Vagina (tissue), 2 donors: ENCODE measurements at places on chromosomes 7 and 10.

GRCh38 chr7:20786779-20787659 is at the start of gene SP8:
Gene SP8 (minus strand): TSS chr7:20786886. CDS start chr7:20786798, 88 bp downstream.
- no peak for DNase-seq

GRCh38 chr7:99469381-99470065 is 3.2 kb upstream of the ZNF789 start:
- DNase-seq, result no peak

DNA sequence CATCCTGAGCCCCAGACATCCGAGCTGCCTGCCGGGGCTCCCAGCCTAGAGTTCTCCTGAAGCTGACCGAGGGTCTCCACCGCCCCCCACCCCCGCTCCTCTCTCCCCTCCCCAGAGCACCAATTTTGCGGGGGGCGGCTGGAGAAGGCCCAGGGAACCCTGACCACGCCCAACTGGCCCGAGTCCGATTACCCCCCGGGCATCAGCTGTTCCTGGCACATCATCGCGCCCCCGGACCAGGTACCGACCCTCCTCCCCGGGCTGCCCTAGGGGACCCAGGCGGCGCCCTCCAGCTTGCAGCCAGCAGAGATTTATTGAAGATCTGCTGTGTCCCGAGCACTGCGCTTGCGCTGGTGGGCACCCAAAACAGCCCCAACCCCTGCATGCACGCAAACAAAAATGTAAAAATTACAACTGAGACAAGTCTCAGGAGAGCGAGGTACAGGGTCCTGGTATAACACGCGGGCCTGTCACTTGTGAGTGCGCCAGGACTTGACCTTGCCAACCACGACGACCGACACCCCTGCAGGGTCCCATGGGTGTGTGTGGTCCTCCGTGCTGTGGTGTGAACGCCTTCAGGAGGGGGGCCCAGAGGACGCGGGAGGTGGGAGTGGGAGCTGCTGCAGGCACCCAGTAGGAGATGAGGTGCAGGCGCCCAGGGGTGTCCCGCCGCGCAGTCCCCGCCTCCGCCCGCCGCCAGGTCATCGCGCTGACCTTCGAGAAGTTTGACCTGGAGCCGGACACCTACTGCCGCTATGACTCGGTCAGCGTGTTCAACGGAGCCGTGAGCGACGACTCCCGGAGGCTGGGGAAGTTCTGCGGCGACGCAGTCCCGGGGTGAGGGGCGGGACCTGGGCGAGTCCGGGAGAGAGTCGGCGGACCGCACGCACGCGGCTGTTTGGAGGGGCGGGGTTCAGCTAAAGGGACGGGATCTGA is 3.1 kb downstream of the PCOLCE start:
- DNase-seq, result no peak

DNA sequence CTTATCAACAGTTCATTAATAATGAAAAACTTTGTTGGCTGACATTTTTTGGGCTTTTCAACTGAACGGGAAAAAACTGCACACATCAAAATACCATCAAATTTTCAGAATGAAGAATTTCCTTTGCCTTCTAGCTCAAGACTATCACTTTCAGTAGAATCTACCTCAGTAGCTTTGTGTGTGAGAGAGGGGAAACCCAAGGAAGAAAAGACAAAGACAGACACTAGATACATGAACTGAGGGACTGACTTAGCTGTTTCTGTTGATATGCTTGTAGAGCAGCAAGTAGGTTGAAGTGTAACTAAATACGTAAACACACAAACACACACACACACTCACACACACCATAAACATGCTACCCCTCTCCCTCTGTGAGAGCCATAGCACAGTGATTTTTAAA is 257.1 kb downstream of the CDK14 start:
- no peak for DNase-seq

GRCh38 chr7:142557971-142558582 is 191.2 kb upstream of the PRSS1 start:
- DNase-seq, result no peak
